ENCODE measurements at places on chromosomes 5 and 9.

- DNase-seq, result no peak
Measured at GRCh38 chr9:16811987-16812685, 58.3 kb downstream of the BNC2 start.

GRCh38 chr9:36332006-36332405, 68.1 kb downstream of the RNF38 start:
- DNase-seq, result no peak

DNA sequence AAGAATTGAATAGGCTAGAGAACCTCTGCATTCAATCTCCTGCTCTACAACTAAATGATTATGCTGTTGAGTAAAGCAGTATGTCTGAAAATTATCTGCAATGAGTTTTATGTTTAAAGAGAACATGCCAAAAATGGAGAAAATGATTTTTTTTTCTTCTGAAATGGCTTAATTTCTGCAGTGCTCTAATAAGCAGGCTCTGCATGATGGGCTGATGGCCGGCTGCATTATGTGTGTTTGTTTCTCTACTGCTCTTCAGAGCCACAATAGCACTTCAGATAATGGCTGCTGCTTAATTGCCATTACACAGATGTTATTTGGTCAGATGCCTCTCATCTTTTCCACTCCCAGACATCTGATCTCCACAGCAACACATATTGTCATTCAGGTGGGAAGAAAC, 286.4 kb upstream of the DMAC1 start:
- DNase-seq, result no peak

DNA sequence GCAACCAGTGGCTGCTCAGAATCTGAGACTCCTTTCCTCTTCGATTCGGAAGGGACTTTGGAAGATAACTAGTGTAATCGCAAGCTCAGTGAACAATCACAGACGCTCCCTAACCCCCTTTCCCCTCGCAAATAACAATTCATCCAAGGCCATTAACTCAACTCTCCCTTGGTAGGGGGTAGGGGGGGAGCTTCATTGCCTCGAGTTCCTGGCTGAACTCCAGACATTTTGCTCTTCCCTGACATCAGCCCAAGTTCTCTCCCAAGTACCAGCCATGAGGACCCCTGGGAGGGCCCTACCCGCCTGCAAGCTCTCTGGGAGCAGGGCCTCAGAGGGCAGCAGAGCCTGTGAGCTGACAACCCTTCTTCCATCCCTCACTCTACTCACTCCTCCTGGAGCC, 8.4 kb downstream of the FAM163B start:
- no peak for DNase-seq

- no peak for DNase-seq
Measured at GRCh38 chr5:91703128-91703527, 320.0 kb upstream of the ARRDC3 start.

GRCh38 chr5:100903039-100903887, at the start of gene ST8SIA4:
TSS of gene ST8SIA4 (minus strand) at chr5:100903282. CDS start at chr5:100902955, 327 bp downstream.
- no peak for DNase-seq

DNA sequence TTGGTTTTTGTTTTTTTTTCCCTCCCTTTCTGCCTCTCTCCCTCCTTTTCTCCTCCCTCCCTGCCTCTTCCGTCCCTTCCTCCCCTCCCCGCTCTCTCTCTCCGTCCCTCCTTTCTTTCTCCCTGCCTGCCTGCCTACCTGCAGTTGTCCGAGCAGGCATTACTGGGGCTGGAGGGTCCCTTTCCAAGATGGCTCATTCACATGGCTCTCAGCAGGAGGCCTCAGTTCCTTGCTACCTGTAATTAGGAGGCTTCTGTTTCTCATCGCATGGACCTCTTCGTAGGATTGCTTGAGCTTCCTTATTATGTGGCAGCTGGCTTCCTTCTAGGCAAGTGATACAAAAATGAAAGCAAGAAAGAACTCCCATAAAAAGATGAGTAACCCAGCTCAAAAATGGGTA, 8.0 kb downstream of the RGS3 start:
- DNase-seq, result no peak

DNA sequence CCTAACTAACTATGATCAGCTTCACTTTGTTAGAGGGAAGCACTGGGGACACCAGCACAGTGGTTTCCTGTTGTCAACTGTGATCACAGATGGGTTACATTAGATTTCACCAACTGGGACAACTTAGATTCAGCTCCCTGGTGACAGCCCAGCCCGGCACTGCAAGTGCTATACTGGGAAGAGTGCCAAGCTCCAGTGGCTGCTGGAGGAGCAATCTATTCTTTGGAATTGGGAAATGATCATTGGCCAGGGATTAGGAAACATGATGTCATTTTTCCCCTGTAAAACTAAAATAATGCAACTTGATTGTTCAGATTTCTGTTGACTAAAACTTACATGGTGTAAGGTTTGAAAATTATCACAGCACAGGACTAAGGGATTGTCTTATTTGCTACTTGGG, 33.2 kb downstream of the PTGR1 start:
- DNase-seq, result no peak

DNA sequence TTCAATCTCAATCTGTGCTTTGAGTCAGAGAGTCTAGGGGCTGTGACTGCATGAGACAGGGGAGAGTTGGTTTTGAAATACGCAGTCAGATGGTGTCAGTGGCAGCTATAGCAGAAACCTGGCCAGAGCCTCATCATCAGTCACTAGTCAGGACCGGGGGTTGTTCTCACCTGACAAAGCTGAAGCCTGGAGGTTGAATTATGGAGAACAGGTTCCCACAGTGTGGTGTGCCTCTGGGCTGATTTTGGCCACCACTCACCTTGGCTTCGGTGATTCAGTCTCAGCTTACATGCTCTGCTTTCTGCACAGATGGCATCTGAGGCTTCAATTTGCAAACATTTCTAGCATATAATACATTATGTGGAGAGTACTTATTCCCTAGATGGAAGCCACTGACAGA, 387.3 kb downstream of the YTHDC2 start:
- DNase-seq, result no peak

- no peak for DNase-seq
Measured at GRCh38 chr9:132743931-132744479, 73.7 kb downstream of the GTF3C4 start.

DNA sequence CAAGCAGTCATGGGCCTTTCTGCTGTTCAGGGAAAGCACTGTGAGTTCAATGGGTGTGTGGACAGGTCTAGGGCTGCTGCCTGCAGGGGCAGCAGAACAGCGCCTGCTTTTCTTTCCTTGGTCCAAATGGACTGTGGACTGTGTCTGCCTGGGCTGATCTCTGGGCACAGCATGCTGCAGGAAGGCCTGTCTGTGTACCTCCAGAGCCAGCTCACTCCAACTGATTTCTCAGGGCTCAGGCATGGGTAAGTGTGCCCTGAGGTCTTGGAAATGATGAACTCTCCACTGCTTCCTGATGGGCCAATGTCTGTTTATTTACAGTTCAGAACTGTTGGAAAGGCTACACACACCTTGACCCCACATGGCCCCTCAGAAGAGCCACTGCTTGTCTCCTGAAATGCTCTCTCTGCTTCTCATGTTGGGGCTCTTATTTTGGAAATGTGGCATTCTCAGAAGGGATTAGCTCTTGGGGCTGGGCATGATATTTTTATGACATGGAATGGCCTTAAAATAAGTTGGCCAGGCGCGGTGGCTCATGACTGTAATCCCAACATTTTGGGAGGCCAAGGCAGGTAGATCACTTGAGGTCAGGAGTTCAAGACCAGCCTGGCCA, 27.0 kb downstream of the SLC22A4 start:
- DNase-seq, result no peak

- no peak for DNase-seq
Measured at GRCh38 chr9:84781931-84782866, 112.7 kb downstream of the NTRK2 start.

- DNase-seq, result no peak
Measured at GRCh38 chr5:5598547-5599113, 176.2 kb downstream of the ICE1 start.

DNA sequence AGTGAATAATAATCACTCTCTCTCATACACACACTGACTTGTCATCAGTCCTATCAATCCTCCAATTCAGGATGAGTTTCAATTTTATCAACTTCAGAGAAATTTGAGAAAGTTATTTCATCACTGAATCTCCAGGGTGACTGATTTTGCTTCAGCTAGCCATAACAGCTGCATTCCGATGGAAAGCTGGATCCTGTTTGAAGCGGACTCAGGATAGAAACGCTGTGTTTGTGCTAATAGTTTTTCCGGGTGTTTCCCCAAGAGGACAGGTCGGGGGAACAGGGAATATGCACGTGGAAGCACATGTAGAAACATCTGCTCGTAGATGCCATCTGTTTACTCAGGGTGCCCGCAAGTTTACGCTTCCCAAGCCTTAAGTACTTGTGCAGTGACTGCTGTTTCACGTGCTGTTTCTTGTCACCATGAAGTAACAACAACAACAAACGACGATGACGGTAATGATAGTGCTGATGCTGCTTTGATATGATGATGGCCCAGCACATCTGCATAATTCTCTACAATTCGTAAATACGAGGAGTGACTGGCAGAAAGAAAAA, 263.7 kb upstream of the DAPK1 start:
- DNase-seq, result no peak

DNA sequence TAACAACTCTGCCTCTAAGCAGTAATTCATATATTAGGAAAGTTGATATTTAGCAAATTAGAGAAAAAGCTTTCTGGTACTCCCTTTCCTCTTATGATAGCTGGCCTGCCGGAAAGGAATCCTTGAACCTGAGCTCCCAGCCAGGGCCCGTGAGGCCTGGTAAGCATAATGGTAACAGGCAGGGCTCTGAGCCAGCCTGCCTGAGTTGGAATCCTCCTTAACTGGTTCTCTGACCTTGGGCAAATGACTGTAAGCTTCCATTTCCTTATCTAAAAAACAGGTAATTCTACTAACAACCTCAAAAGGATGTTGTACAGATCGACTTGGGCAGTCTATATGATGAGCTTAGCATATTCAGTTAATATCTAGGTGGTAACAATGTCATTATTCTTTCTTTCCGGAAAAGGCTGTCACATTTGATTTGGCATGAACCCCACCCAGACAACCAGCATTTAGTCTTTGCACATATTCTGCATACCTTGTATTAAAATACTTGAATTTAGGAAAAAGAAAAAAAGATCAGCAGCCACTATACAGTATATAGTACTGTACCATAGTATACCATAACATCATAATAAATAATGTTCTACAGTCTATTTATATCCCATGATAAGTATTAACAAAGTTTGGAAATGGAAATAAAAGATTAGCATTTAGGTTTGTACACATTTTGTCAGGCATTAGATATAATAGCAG, 55.7 kb upstream of the MAP3K1 start:
- DNase-seq, result no peak

DNA sequence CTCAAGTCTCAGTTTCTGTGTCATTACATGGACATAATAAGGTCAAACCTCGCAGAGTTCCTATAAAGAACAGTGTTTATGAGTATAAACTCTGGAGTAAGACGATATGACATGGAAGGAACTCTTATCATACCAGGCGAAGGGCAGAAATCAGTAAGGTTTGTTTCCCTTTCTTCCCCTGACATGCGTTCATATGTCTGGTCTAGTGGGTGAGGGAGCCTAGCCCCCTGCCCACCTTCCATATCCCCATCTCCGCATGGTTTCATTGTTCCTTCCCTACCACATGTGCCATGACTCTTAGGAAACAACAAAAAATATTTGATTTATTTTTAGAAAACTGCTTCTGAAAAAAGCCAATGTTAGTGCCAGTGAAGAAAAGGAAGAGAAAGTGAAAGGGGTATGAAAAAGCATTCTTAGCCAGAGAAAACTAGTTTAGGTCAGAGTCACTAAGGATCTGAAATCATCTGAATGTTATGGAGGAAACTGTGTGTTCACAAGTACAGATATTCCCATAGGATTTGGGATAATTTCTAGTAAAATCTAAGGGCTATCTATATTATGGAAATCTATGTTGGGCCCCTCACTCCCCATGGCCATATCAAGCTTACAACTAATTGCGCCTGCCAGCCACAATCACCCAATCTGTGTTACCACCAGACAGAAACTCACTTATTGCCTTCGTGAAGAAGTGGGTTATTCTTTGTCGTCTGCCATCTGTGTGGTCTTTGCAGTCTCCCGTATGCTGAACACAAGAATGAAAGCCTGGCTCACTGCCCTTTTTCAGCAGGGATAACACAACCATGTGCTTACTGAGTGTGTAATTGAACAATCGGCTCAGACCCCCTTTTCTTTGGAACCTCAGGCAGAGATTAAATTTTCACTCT, 19.9 kb upstream of the HMHB1 start:
- no peak for DNase-seq

- DNase-seq, result no peak
Measured at GRCh38 chr5:173496129-173496882, 120.1 kb downstream of the BOD1 start.

GRCh38 chr9:124003636-124004349, 7.8 kb upstream of the LHX2 start:
- no peak for DNase-seq

DNA sequence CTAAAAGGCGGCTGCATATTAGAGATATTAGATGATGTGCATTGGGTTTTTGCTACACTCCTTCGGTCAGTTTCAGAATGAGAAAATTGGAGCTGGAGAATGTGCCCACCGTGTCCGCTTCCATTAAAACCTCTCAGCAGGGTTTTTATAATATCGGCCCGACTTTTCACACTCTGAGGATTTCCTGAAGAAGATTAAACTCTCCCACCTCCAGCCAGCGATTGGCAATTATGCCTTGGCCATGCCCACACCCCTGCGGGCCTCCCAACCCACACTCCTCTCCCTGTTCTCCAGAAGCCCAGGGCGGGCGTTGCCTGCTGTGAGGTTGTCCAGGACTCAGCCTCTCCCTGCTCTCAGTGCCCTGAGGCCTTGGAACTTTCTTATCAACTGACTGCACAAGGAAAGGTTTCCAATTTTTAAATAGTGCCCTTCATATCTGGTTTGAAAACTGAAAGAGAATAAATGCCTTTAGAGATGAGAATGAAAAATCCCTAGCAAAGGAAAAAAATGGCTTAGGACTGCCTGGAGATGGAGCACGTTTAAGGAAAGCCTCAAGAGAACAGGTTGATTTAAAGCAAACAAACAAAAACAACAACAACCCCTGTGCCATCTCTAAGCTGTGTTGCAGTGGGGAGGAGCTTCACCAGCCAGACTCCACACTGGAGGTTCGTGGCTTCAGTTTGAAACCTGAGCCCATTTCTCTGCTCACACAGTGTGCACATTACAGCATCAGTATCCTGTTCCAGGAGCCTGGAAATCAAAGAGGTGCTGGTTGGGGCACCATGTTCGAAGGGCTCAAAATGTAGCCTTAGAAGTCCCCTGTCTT, 292.9 kb downstream of the NSG2 start:
- DNase-seq, result no peak

GRCh38 chr9:132849185-132849706, 28.8 kb downstream of the AK8 start:
- DNase-seq, result no peak

Measured in cortex of kidney (tissue), 1 donor.